ENCODE measurements at places on chromosomes 4 and X.
A peak's percentile ranks its signal among the peaks of the same experiment; 100 is the strongest.

DNA sequence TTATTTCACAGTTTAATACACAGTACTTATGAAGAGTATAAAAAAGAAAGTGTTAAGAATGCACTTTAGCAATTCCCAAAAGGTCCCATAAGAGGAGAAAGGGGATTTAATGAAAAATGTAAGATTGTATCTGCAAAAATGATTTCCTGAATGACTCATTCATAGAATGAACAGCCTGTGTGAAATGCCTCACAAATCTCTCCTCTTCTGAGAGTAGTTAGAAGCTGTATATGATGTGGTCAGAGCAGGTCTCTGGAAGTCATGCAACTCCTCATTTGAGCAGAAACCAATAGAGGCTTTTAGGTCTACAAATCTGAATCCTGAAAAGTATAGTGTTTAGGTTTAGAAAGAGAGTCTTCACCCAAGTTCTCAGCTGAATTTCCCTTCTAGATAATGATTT lies 381.3 kb upstream of the INTU start:
- no peak for DNase-seq

DNA sequence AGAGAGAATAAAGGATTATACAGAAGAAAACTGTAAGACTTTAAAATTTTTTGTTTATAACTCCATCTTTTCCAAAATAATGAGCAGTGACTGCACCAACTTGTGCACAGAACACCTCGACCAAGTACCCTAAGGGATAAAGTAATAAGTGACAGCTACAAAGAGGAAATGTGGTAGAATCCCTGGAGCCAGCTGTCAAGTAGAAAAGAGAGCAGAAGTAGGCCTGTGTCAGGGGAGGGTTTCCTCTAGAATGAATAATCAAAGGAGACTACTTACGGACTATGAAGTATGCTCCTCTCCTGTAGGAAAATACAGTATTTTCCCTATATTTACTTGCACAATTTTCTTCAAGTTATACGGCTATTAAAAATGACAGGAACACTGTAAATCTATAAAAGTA lies 1.2 kb downstream of the EIF1AX start:
- DNase-seq, result peak; percentile 63

GRCh38 chrX:49284212-49284611 lies 14.6 kb downstream of the PPP1R3F start:
- no peak for DNase-seq

DNA sequence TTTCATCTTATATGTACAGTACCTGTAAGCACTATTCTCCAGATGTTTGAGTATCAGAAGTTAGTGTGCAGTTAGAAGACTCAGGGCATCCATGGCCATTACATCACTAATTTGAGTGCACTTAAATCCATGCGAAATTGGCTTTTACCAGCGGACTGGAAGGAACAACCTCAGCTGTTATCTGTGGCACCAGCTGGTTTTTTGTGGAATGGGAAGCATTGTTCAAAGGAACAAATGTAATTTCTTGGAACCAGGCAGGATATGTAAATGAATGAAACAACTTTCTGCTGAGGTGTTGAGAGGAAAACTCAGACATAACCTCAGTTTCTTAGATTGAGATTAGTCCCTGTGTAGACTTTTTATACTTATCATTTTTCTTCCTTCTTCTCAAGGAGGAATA lies 60.2 kb downstream of the PDGFRA start:
- DNase-seq, result no peak

- DNase-seq, result no peak
These were observed 5.3 kb downstream of the HCFC1 start for GRCh38 chrX:153966283-153966688.

DNA sequence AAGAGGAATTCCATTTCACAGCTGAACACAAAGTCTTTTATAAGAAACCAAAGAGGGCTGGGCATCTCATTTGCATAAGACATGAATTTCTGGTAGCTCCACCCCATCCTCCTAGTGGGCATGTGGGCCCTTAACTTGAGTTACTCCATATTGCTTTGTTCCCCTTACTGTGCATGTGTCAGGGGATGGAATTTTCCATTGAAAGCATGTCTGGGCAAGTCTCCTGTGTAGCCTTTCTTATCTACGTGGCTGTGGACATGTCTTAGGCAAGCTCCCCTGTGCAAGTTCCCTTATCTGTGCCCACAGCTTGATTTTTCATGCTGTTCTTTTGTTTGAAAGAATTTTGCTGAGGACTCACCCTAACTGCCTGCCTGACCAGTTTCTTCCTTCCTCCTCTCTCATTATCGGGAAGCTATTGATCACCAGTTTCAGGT lies 123.5 kb upstream of the JADE1 start:
- DNase-seq, result no peak

- DNase-seq, result no peak
These were observed 466.7 kb downstream of the GASK1B start for GRCh38 chr4:157706155-157706554.

GRCh38 chr4:137649711-137650450 lies 117.6 kb upstream of the PCDH18 start:
- DNase-seq, result no peak

DNA sequence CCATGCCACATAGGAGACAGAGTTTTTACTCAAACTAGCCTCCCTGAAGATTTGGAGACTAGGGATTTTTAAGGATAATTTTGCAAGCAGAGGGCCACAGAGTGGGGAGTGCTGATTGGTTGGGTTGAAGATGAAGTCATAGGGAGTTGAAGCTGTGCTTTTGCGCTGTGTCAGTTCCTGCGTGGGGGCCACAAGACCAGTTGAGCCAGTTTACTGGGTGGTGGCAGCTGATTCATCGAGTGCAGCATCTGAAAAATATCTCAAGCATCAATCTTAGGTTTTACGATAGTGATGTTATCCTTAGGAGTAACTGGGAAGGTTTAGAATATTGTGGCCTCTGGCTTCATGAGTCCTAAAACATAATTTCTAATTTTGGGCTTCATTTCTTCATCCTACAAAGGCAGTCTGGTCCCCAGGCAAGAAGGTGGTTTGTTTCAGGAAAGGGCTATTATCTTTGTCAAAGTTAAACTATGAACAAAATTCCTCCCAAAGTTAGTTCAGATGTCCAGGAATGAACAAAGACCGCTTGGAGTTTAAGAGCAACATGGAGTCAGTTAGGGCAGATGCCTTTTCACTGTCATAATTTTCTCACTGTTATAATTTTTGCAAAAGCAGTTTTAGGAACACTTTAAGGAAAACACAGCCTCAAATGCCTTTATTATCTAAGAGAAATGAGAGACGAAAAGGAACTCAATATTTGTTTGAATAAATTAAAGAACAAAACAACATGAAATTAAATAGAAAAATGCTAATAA lies 960.8 kb upstream of the PRKX start:
- no peak for DNase-seq

- no peak for DNase-seq
These were observed 153.3 kb upstream of the TENT5D start for GRCh38 chrX:80266979-80267378.

GRCh38 chr4:101014417-101014816 lies 332.9 kb downstream of the PPP3CA start:
- DNase-seq, result no peak

DNA sequence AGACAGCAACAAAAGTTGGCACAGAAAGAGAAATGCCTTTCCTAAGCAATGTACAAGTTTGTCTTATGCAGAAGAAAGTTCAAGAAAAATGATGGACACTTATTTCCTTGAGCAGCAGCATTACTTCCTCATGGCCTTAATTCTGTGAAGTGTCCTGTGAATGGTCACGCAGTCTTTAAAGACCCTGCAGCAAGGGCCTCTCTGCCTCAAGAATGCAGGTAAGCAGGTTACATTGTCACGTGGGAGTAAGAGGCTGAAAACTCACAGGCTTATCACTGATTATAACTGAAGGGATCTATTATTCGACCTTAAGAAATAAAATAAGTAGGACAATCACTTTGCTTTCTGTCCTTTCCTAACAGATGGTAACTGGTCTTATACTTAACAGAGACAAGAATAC lies 109.1 kb downstream of the ATP8A1 start:
- no peak for DNase-seq

GRCh38 chr4:107736037-107736436 lies 16.0 kb upstream of the PAPSS1 start:
- no peak for DNase-seq

- DNase-seq, result no peak
These were observed 460.6 kb downstream of the NAF1 start for GRCh38 chr4:162706051-162706450.

- no peak for DNase-seq
These were observed 398.6 kb upstream of the RASGEF1B start for GRCh38 chr4:81870275-81870674.

DNA sequence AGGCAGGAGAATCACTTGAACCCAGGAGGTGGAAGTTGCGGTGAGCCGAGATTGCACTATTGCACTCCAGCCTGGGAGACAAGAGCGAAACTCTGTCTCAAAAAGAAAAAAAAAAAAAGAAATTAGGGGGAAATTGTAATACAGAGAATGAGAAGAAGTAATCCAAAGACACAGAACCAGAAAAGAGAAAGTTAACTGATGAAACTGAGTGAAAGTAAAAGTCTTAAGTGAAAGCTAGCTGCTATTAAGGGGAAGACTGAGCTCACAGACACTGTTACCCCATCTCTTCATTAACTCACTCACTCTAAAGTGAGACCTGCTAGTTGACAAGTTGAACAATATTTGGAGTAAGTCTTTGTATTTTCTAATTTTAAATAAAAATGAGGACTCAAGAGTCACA lies 763.0 kb upstream of the PCDH10 start:
- no peak for DNase-seq

DNA sequence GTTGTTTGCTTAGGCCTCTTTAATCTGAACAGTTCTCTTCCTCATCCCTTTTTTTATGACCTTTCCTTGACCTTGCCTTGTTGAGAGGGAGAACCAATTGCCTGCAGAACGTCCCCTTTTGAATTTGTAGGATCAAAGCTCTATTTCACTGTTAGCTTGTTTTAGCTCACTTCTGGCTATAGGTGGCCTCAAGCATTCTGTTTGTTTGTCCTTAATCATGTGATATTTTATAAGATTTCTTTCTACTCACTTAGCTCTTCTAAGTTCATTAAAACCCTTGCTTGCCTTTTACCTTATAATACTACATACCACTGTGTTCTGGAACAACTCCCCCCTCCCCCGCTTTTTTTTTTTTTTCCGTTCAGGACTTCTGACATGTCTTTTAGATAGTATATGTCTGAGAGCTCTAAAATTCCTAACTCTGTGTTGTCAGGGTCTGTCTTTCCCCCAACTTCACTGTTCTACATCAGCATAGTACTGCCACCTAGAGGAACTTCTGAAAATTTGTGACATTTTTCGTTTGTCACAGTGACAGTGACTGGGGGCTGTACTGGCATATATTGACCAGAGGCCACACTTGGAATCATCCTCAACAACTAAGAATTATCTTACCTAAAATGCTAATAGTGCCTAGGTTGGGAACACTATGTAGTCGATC lies 128.5 kb downstream of the LARP7 start:
- DNase-seq, result no peak

Measured in NCI-H524 (cell line).